ENCODE measurements at places on chromosomes 2 and 18.

- DNase-seq = no peak
Measured at GRCh38 chr2:46493971-46494250, 14.5 kb downstream of the TMEM247 start.

- DNase-seq = no peak
Measured at GRCh38 chr2:100070078-100070477, 72.3 kb downstream of the AFF3 start.

DNA sequence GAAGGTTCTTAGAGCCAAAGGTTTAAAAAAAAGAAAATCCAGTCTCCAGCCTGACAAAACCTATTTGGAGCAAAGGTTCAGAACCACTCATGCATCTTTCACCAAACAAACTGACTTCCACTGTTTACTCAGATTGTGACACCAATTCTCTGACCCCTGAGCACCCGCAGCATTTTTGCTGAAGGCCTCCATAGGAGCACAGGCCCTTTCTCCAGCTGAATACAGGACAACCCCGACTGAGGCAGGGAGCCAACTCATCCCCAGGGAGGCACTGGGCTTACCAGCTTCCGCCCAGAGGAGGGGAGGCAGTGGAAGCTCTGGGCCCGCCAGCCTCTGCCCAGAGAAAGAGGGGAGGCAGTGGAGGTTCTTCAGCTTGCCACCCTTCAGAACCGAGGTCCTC lies 51.0 kb upstream of the CNGA3 start:
- no peak for DNase-seq

DNA sequence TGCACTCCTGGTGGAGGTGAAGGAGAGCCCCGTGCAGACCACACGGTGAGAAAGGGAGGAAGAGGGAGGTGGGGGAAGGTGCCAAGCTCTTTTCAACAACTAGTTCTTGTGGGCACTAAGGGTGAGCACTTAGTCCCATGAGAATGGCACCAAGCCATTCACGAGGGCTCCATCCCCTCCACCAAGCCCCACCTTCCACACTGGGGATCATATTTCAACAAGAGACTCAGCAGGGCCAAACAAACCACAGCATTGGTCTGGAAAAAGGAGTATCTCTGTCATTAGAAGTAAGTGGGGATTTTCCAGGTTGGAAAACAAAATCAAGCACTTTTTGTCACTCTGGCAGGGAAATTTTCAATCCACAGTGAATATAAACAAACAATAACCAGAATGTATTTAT lies 38.4 kb downstream of the ZAP70 start:
- DNase-seq = no peak
